GM12865 (cell line): ENCODE measurements at places on chromosomes 16 and 17.

- DNase-seq, result no peak
These were observed 21.5 kb upstream of the TMEM92 start for GRCh38 chr17:50252781-50253180.

- DNase-seq, result no peak
These were observed 324.0 kb downstream of the KCNJ2 start for GRCh38 chr17:70493277-70493874.

GRCh38 chr16:71373073-71373472 lies 14.6 kb downstream of the CALB2 start:
- no peak for DNase-seq

GRCh38 chr17:77315010-77315409 lies 174.2 kb downstream of the SEC14L1 start:
- DNase-seq, result no peak

DNA sequence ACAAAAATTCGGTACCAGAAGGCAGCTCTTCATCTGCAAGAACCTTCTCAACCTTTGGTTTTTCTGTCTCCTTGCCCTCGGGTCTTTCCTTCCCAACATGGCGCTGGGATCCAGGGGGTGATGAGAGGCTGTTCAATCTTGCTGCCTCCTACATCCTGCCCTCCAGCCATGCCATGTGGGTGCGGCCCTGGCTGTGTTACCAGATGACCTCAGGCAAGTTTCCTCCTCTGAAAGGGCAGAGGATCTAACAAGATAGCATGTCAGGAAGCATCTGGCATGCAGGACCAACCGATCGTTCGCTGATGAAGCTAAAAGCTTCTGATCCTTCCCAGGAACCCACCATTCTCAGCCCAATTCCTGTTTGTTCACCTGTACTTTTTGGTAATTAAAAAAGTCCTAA lies 36.8 kb upstream of the BCAR1 start:
- DNase-seq, result no peak

DNA sequence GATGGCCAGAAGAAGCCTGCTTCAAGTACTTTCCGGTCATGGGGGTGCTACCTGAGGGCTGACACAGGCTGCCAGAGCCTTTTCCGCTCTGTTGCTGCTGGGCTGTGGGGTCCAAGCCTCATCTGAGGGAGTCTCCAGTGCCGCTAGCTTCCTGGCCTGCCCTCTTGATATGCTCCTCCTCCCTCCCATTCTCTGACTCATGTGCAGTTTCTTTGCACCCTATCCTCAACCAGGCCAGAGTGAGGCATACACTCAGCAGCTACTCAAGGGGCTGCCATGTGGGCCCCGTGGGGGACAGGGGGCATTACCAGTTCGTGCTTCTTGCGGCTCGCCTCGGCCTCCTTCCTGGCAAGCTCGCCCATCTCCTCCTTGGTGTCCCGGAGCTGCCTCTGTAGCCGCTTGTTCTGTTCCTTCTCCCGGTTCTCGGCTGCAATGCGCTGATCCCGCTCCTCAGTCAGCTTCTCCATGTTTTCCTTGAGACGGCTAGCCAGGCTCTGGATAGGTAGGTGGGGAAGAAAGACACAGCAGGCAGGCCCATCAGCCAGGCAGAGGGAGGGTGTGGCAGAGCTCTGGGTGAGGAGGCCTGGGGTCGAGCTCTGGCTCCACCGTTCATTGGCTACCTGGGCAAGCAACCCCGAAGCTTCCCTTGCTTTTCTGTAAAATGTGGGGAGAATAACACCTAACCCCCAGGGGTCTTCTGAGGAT lies 43.8 kb downstream of the PIPOX start:
- DNase-seq, result no peak

- DNase-seq, result no peak
These were observed 5.6 kb upstream of the ZFHX3 start for GRCh38 chr16:73053364-73054124.

DNA sequence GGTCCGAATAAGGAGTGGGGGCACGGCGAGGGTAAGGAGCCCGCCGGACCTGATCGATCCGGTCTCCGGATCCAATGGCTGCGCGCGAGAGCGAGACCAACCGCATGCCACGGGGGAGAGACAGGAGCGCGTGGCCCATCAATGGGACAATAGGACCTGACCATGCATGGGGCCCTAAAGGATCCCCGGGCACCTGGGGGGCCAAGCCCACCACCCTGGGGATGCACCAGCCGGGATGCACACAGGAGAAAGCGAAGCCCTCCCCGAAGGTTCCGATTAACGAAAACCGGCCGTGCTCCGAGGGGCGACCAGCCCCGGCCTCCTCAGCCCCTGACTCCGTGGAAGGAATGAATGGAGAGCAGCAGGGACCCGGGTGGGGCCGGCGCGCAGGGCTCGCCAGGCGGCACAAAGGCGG lies 525 bp downstream of the JPT1 start:
- peak; percentile 56 for DNase-seq

GRCh38 chr16:8641671-8642070 lies 20.2 kb downstream of the METTL22 start:
- no peak for DNase-seq

- DNase-seq, result no peak
These were observed 36.5 kb upstream of the PVALEF start for GRCh38 chr17:81128774-81129173.

DNA sequence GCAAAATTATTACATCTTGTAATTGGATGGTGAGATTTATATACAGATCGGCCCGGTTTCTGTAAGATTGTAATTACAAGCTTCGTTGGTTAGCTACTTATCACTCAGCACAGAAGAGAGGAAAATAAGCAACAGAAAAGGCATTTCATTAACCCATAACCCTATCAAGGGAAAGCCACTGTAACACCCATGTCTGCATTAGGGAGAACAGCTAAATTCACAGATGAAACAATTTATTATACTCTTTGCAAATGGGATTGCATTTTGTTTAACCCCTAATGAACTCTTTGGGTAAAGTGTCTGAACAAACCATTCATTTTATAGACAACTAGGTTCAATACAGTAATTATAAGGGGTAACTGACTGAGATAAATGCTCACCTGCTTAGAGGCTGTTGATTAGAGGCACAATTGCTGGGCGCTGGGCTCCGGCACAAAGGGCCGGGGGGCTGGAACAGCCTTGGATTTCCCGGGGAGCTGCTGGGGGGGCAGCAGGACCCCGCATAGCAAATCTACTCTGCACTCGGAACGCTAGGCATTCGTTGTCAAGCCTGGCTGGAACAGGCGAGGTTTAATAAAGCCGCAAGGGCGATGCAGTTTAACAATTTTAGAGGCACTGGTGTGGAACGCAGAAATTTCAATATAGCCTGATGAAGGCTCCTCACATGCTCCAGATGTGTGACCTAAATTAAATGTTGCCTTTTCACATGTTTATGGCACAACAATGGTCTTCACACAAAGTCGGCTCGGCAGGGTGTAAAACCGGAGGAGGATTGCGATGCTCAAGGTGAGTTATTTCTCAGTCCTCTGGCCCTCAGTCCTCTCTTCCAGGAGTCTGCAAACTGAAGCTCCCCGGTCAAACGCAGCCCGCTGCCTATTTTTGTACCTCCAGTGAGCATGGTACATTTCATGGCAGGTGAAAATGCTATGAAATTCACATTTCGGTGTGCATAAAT lies 134.0 kb upstream of the IRX6 start:
- no peak for DNase-seq

- no peak for DNase-seq
These were observed 69.0 kb downstream of the KIF2B start for GRCh38 chr17:53891726-53892125.

- no peak for DNase-seq
These were observed 22.2 kb upstream of the WSCD1 start for GRCh38 chr17:6047966-6048365.

- no peak for DNase-seq
These were observed 117.2 kb downstream of the SOCS1 start for GRCh38 chr16:11138769-11139325.

DNA sequence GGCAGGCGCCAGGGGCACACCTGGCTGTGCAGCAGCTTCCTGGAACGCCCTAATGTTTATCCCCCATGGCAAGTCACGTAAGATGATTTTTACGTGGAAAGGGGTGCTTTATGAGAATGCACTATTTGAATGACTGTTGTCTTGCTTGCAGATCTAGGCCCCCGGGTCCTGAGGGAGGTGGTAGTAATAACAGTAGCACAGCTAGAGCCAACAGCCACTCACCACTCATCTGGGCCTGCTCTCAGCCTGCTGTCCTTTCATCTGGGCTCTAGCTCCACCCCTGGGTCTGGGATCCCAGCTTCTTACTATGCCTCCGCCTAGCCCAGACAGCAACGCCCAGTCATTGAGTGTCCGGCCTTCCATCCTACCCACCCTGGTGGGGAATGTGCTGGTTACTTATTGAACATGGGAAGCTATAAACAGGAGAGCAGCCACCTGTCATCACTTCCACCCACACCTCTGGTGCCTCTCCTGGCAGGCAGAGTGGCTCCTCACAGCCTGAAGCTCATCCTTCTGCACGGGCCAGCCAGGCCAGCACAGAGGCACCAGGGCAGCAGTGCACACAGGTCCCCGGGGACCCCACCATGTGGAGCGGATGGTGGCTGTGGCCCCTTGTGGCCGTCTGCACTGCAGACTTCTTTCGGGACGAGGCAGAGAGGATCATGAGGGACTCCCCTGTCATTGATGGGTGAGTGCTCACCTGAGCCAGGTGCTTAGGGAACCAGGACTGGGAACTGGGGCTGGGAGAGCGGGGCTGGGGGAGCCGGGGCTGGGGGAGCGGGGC lies 16.6 kb downstream of the DPEP1 start:
- peak; percentile 32 for DNase-seq

DNA sequence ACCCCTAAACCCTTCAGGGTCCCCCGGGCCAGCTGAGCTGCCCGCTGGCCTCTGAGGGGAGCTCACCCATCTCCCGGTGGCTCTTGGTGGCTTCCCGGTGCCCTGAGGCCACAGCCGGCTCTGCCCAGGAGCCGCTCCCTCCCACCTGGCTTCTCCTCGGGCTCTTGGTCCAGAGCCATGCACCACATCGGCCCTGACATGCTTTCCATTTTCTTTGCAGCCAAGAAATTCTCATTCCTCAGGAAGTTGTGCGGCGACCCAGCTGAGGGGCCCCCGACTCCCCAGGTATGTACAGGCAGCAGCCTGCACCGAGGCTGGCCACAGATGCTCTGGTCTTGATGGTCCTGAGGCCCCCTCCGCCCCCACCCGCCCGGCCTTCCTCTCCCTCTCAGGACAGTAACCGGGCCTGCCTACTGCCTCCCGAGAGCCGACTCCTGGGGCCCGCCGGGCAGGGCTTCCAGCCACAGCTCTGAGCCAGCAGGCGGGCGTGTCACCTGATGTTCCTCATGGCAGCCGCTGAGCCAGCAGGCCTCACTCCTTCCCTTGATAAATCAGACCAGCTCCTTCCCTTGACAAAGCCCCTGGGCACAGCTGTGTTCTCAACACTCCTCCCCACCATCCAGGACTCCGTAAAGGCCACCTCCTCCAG lies 28.4 kb upstream of the ZFPM1 start:
- no peak for DNase-seq

DNA sequence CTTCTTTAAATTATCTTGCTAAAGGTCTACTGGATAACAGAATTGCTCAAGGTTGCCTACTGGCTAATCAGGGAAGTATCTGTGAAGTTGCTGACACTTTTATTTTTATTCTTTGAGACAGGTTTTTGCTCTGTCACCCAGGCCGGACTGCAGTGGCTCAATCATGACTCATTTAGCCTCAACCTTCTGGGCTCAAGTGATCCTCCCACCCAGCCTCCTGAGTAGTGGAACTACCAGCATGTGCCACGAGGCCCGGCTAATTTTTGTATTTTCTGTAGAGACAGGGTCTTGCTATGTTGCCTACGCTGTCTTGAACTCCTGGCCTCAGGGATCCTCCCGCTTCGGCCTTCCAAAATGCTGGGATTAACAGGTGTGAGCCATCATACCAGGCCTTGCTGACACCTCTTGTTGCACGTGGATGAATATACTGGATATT lies 43.1 kb downstream of the GLG1 start:
- DNase-seq, result no peak

DNA sequence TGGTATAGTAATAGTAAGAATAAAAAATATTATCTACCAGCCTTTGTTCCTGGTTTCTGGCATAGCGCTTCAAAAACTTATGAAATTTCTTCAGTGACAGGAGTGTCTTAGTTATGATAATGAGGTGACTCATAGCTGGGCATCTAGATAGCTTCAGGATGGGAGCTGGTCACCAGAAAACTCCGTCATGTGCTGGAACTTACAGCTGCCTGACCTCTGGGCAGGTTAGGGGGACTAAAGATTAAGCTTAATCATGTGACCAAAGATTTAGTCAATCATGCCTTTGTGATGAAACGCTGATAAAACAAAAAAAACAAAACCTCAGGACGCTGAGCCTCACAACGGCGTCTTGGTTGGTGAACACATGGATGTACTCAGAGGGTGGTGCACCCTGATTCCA lies 154.2 kb downstream of the MYO1D start:
- DNase-seq, result no peak

GRCh38 chr16:21088646-21089538 lies 61.8 kb downstream of the DNAH3 start:
- no peak for DNase-seq

GRCh38 chr17:58184986-58185761 lies 7.4 kb upstream of the EPX start:
- no peak for DNase-seq

GRCh38 chr17:3799181-3799945 lies 1.6 kb downstream of the ITGAE start:
- DNase-seq, result no peak

DNA sequence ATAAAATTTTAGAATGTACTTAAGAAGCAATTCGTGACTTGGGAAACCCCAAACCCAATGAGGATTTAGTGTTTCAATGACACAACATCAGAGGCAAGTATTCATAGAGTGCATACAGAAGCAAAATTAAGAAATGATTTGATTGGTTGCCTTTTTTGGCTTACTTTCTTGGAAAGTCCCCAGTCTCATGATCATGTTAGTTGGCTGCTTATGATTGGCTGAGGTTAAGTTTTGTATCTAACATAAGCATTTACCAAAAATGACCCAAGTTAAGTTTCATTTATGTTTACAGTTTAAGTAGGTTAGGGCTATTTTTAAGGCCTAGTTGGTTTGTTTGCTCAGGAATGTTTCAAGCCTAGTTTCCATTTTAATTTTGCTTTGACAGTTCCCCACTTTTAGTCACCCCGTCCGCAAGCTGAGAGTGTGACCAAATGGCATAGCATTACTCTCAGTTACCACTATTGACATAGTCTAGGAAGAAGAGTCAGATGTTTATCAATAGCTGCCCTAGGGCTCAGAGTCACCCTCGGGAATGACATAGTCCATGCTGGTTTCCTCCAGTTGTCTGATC lies 36.2 kb downstream of the DGKE start:
- peak; percentile 76 for DNase-seq

GRCh38 chr16:16036359-16036792 lies 87.0 kb downstream of the ABCC1 start:
- no peak for DNase-seq
